ENCODE measurements at places on chromosomes 16 and 17.

GRCh38 chr17:45223539-45224528 is 2.1 kb downstream of the FMNL1 start:
- no peak for DNase-seq

DNA sequence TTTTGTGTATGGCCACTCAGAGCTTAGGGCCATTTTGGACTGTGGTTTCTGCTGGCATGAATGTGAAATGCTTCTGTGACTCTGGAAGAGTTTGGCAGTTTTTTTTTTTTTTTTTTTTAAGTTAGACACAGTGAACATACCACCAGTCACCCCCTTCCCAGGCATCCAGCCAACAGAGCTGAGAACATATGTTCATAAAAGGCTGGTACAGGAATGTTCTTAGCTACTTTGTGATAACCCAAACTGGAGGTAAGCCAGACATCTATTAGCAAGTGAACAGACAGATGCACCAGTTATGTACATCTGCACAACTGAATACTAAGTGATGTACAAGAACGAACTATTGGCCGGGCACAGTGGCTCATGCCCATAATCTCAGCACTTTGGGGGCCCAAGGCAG is 92.7 kb downstream of the ABCC1 start:
- DNase-seq, result no peak

DNA sequence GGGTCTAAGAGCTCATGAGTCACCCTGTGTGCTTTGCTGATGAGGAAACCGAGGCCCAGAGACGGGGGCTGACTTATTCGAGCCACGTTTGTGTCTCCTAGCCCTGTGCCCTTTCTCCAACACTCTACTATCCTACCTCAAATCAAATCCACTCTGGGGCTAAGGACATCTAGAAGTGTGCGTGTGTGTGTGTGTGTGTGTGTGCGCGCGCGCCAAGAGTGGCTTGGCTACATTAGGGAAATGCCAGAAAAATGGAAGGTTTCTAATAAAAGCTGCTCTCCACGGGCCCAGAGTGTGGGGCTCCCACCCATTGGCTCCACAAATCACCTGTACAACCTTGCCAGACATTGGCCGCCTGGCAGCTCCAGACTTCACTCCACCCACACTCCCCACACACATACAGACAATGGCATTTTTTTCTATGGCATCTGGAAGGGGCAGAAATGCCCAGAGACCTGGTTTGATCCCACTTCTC is 30.3 kb upstream of the PHOSPHO1 start:
- DNase-seq, result peak; percentile 10

DNA sequence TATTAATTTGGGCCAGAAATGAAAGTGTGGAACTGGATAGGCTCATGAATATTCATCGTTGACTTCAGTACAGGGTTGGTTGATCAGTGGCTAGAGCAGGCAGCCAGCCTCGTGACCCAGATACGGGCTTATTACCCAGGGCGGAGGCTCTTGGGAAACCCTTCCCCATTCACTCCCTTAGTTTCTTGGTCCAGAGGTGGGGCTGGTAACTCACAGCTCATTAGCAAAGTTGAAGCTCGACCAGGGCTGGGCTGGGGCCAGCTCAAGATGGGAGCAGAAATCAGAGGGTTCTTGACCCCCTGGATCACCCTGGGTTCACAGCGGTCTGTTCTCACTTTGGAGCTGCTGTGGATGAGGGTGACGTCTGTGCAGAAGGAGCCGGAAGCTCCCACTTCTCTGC is 44.6 kb upstream of the GSE1 start:
- no peak for DNase-seq

GRCh38 chr16:66275775-66276428 is 90.6 kb upstream of the CDH5 start:
- DNase-seq, result peak; percentile 43

GRCh38 chr17:21263376-21263775 is 10.2 kb upstream of the NATD1 start:
- no peak for DNase-seq

DNA sequence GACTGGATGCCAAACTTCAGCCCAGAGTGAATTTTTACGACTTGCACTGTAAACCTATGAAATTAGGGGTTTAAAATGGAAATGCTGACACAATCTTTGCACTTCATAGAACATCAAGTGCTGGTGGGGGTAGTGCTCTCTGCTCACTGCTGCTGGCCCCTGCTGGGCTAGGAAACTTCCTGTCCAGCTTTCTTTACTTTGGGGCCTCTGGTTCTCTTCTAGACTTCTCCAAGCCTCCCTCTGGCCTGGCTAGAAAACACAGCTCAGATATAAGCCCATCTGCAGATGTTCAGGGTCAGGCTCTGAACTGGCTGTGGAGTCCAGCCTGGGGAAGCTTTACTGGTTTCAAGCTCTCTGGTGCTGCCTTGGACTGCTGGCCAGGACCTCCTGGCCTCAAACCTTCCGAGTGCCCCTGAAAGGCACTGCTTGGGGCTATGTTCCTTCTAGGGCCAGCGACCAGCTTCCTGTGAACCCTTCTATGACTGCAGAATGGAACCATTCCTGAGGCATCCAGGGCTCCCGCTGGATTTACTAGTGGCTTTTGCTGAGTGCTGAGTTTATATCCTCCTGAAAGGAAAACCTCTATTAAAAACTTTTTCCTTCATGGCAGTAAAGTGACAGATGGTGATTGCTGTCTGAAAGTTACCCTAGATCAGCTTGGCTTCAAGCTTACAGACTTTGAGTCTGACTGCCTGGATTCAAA is 59.4 kb downstream of the TBX4 start:
- no peak for DNase-seq
